ENCODE measurements at places on chromosomes 4 and X.

DNA sequence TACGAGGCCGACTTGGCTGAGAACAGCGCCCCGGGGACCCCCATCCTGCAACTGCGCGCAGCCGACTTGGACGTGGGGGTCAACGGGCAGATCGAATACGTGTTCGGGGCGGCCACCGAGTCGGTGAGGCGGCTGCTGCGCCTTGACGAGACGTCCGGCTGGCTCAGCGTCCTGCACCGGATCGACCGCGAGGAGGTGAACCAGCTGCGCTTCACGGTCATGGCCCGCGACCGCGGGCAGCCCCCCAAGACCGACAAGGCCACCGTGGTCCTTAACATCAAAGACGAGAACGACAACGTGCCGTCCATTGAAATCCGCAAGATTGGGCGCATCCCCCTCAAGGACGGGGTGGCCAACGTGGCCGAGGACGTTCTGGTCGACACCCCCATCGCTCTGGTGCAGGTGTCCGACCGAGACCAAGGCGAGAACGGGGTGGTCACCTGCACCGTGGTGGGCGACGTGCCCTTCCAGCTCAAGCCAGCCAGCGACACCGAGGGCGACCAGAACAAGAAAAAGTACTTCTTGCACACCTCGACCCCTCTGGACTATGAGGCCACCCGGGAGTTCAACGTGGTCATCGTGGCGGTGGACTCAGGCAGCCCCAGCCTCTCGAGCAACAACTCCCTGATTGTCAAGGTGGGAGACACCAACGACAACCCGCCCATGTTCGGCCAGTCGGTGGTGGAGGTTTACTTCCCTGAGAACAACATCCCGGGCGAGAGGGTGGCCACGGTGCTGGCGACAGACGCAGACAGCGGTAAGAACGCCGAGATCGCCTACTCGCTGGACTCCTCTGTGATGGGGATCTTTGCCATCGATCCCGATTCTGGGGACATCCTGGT lies 2.4 kb downstream of the PCDH7 start:
- peak; percentile 45 for DNase-seq

DNA sequence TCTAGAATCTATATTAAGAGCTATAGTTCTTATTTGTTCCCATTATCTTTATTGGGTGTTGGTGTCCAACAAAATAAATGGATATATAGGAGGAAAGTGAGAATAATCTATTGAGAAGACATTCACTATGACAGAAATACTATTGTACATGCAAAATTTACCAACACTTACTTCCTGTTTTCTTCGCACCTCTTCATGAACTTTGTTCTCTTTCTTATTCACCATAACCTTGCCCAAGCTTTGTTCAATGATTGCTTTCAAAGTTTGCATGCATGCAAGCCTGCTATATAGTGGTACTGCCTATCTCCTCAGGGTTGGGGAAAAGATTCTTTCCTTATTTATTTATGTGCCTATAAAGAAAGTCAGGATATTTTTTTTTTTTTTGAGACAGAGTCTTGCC lies 176.4 kb upstream of the JADE1 start:
- no peak for DNase-seq

DNA sequence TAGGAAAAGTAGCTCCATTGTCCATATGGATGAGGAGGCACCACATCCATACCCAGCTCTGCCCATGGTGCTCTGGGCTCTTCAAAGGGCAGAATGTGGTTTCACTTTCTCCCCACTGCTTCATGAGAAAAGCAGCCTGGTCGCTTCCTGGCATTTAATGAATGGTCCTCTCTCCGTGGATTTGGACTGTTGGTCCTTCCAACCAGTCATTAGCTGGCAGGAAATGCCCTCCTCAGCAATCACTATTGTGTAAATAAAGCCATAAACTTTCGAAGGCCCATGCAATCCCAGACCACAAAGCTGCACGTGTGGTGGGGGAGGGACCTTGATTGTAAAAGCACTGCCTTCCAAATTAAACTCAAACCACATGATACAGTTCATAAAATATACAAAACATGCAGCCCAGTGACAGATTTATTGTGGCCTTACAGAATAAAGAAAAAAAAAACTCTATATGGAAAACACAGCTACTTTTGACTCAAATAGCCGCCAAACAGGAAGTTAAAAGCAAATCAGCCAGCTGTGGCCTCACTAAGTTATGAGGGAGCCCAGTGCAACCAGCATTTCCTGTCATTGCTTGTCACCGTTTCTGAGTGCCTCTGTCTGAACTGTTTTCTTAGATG lies 8.1 kb downstream of the MBNL3 start:
- DNase-seq: peak; percentile 71

- no peak for DNase-seq
These were observed 23.0 kb upstream of the UGT2B15 start for GRCh38 chr4:68693325-68694075.

DNA sequence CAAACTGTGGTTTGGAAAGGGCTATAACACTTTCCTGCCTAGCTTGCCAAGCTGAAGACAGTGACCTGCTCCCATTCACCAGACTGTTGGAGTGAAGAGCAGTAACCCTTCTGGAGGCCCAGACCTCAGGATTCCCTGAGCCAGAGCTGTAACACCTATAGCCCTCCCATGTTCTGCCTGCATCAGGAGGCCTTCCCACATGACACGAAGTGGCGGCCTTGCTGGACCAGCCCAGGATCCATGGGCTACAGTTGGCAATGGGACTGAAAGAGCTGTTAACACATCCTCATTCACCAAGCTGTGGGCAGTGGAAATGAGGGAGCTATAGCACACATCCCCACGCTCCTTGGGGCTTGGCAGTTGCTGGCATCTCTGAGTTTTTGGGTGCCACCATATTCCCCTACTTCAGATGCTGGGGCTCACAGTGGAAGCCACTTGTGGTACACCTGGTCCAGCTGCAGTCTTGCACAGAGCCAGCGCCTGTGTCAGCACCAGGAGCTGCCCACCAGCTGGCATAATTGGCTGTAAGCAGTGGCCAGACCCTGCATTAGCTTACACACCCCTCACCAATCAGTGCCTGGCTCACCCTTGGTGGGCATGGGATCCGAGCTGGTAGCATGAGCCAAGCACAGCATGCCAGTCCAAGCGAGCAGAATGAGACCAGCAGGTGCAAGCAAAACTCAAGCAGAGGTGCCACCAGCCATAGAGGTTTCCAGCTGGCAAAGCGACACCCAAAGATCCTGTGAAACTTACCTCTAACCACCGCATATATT lies 1029.3 kb downstream of the TECRL start:
- DNase-seq: no peak

DNA sequence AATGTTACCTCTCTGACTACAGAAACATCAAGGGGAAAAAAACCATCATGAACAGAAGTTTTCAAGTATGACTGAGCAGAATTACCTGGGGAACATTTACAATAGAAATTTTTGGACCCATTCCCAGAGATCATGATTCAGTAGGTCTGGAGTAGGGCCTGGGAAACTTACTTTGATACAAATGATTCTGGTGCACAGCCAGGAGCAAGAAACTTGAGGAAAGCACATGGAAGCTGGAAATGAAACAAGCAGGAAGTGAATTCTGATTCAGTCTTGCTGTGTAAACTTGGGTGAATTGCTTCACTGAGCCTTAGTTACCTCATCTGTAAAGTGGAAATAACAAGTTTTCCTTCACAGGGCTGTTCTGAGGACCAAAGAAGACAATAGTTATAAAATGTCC lies 192.5 kb upstream of the TAPT1 start:
- DNase-seq: no peak

DNA sequence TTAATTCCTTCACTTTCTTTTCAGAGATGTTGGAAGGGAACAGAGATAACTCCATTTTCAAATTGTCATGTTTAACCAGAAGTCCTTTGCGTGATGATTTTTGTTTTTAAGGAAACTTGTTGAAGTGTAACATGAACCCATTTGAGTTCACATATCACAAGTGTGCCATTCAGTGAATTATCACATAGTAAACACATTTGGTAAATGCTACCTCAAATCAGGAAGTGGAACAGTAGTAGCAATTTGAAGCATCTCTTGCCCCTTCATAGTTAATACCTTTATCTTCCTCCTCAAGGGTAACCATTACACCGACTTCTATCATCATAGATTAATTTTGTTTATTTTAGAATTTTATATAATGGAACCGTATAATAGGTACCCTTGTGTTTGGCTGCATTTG lies 35.8 kb downstream of the KDM6A start:
- no peak for DNase-seq

DNA sequence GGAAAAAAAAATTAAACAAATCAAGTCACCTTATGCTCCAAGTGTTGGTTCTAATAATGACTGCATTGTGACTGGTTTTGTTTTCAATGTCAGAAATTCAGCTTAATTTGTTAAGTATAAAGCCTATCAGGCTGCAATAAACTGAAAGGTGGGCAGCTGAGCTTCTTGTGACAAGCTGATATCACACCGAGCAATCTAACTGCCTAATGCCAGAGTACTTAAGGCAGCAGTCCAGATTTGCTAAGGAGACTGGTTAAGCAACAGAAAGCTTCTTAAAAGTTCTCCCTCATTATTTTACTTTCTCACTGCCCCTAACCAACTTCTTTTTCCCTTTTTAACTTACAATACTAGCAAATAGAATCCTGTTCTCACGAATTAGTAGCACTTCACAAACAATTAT lies 201.0 kb downstream of the MAB21L2 start:
- DNase-seq: no peak

DNA sequence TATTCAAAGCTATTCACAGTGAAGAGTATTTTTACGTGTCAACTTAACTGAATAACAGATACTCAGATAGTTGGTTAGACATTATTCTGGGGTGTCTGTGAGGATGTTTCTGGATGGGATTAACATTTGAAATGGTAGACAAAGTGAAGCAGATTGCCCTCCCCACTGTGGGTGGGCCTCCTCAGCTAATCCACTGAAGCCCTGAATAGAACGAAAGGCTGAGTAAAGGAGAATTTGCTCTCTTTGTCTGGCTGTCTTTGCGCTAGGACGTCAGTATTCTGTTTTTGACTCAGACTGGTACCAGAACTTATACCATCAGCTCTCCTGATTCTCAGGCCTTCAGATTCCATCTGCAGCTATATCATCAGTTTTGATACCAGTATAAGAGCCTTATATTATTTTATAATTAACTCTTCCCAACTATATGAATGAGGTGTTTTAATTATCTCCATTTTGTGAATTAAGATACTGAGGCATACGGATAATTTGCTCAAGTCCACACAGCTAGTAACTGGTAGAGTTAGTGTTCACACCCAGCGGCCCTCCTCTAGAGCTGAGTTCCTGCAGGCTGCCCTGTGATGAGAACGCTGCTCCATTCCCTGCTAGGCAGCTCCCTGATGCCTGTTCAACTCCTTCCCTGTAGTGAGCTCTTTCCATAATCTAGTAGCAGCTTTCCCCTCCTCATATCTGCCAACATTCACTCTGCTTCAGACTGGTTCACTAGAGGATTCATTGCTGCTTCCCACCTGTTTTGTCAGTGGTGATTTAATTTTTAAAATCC lies 87.5 kb downstream of the RBM46 start:
- no peak for DNase-seq

- DNase-seq: no peak
These were observed 37.1 kb upstream of the ELF2 start for GRCh38 chr4:139214039-139214534.

- DNase-seq: no peak
These were observed 62.6 kb downstream of the MMRN1 start for GRCh38 chr4:89957046-89957926.

DNA sequence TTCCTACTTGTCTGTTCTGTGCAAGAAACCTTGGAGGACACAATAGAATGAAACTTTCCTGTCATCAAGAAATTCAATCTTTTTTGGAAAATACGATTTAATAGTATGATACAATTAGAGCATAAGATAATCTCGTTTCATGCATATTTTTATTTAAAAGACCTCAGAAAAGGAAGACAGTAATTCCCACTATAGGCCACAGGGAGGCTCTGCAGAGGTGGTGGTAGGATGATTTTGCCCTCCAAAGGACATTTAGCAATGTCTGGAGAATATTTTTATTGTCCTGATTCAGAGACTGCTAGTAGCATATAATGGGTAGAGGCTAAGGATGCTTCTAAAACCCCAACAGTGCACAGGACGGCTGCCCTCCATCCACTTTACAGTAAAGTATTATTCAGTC lies 68.7 kb downstream of the PAK3 start:
- no peak for DNase-seq

GRCh38 chr4:40577588-40578253 lies 51.9 kb downstream of the RBM47 start:
- no peak for DNase-seq

- DNase-seq: no peak
These were observed 172.6 kb upstream of the PSAPL1 start for GRCh38 chr4:7607156-7607910.

- DNase-seq: no peak
These were observed at the start of gene LRP2BP for GRCh38 chr4:185395238-185395955. TSS of gene LRP2BP (minus strand) at chr4:185395924. CDS start at chr4:185378186, 17,738 bp downstream.

GRCh38 chrX:11241720-11242119 lies 51.5 kb upstream of the AMELX start:
- no peak for DNase-seq

DNA sequence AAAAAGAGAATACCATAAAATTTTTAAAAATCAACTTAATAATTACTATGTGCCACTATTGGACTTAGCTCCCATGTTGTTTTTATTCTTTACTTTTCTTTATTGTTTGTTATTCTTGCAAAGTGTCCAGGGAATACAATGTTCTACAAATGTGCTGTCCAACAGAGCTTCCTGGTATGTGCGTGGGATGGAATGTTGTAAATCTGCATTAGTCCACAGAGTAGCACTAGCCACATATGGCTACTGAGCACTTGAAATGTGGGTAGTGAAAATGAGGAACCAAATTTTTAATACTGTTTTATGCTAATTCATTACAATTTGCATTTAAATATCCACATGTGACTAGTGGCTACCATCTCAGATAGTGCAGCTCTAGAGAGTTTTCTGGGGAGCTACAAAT lies 14.3 kb upstream of the CORIN start:
- DNase-seq: no peak

DNA sequence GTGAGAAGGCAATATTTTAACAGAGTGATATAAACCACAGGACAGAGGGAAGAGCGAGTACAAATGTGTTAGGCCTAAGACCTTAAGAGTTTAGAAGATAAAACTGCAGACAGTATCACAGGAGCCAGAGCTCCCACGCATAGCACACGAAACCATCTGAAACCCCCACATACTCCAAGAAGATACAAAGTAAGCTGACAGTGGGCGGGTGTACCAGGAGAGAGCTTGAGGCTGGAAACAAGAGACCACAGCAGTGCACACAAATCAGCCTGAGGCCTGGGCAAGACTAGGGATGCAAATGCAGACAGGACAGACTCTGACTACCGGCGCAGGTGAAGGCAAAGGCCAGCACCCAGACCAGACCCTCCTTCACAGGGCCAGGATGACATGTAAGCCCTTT lies 54.1 kb upstream of the ARHGAP24 start:
- no peak for DNase-seq

Data from left lobe of liver (tissue), 2 donors.